ENCODE measurements at places on chromosomes 3 and 15. TPM values are rescaled to one million over a fixed set of nuclear protein-coding genes. Genes with fewer than 3 reads are reported as not detected.

The SOX14 gene
- not detected for total RNA-seq

The ZIC4 gene
- total RNA-seq: 3.4 TPM

The NUTM1 gene
- total RNA-seq: 0.06 TPM

The SI gene
- total RNA-seq: not detected

The DNAJB8 gene
- total RNA-seq: not detected

The LNP1 gene
- 6.4 TPM for total RNA-seq

The SUSD5 gene
- total RNA-seq: 22.8 TPM

DNA sequence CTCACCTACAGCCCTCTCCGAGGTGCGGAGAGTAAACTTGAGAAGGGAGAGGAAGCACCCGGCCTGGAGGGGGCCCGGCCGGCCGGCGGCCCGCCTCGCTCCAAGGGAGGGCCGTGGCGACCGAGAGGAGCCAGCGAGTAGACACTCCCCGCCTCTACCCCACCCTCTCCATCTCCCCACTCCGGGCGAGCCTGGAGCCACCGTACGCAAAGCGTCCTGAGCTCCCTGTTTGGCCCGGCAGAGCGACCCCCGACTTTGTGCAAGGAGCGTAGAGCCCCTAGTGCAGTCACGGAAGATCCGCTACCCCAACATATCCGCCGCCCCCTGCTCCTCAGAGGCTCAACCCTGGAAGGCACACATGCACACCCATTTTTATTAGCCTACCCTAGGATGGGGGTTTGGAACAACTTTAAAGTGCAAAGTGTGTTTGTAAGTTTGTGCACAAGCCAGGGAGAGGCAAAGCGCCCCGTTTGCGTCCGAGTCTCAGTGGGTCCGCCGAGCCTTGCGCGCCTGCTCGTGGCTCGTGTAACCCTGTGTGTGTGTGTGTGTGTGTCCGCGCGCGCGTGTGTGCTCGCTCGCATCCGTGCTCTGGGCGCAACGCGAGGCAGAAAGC is 508 bp upstream of the SMAD6 start:
- DNase-seq: no peak

GRCh38 chr3:5498981-5499380 is 311.5 kb downstream of the EDEM1 start:
- DNase-seq: no peak

DNA sequence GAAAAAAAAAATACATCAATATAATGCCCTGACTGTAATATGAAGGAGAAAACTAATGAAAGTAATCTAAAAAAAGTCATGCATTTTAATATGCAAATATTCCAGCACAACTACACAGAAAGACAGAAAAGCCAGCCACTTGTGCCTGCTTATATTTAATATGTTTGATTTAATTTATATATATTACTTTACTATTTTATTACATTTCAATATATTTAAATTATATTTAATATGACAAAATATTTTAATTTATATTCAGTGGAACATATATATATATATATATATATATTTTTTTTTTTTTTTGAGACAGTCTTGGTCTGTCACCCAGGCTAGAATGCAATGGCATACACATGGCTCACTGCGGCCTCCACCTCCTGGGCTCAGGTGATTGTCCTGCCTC is 14.1 kb upstream of the SAMD7 start:
- no peak for DNase-seq

- no peak for DNase-seq
Observed at GRCh38 chr15:49135342-49135857, 20.0 kb downstream of the COPS2 start.

GRCh38 chr15:58606577-58607080 is 142.9 kb downstream of the ADAM10 start:
- no peak for DNase-seq

- DNase-seq: peak; percentile 92
Observed at GRCh38 chr3:133113526-133113925, 75.3 kb downstream of the TMEM108 start.

DNA sequence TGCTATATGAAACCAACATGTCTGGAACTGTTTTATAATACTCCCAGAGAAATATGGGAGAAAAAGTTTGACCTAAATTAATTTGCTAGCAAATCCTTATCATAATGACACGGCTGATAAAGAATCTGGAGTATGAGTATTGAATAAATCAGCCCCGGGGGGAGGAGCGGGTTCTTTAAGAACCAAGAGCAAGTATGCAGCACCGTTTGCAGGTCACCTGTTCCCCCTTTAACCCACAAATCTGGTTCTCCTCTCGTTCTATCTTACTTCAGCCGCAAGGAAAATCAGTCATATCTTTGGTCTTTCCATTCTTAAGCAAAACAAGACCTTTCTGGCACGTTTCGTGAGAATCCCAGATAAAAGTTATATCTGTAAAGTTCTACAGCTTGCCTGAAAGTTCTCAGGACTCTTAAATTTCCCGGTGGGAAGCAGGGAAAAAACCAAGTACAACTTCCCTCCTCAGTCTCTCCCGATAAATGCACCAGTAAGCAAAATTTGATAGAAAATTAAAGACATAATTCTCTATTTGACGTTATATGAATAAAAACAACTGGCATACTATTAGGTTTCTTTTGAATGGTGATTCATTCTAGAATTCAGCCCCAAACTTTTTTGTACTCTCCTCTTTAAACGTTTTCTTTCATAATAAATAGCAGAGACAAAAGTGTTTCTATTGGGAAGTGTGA is 348.6 kb downstream of the ZBBX start:
- no peak for DNase-seq

GRCh38 chr3:39130026-39130425 is 22.5 kb downstream of the TTC21A start:
- DNase-seq: no peak

DNA sequence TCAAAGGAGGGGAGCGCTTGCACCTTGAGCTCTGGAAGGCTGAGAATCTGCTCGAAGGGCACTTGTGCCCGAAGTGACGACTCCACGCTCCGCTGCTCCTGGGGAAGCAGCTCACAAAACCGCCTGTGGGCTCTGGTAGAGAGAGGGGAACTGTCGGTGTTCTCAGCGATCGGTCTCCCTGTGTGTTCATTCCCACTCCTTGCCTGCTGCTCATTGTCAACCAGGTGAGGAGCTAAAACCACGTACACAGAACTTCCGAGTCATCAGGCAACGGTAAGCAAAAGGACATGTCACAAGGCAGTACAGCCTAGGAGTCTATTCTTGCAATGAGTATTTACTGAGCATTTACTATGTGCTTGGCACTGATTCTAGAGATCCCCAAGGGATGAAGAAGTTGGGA is 1.5 kb downstream of the CIB1 start:
- DNase-seq: peak; percentile 9

- no peak for DNase-seq
Observed at GRCh38 chr15:41634072-41634626, 26.1 kb upstream of the MGA start.

GRCh38 chr3:4416961-4417360 is 50.1 kb downstream of the SUMF1 start:
- DNase-seq: peak; percentile 100

DNA sequence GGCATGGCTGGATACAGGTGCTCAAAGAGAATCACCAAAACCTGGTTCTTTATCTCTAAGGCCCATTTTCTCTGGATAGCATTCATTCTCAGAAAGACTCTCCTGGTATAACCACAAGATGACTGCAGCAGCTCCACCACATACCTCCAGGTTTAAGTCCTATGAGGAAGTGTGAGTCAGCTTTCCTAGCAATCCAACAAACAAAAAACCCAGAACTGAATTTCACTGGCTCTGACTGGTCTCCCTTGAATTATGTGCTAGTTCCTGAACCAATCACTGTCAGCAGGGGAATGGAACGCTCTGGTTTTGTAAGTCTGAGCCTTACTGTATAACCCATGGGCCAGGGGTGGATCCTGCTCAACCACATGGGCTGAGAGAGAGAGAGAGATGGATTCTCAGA is 27.2 kb downstream of the MRPL46 start:
- DNase-seq: peak; percentile 45

DNA sequence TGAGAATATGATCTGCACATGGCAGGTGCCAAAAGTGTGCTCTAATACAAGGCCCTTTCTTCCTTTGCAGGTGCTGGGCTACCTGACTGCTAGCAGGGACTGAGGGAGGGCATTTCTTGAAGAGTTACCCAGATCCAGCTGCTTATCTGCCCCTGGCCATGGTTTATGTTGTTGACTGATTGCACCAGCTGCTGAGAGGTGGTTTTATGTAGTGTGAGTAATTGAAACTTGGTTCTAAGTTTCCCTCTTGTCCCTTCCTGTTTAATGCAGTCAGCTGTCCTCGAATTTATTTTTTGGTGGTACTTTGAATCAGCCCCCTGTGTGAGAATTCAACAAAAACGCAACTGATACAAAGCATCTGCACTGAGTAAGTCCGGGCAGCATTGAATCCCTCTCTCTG is 288.3 kb upstream of the C2CD4B start:
- peak; percentile 98 for DNase-seq

GRCh38 chr3:12924437-12924836 is 83.1 kb upstream of the RPL32 start:
- no peak for DNase-seq
